NCI-H2227 treated with DMSO at 0.1 percent for 48 hours (cell line): ENCODE measurements at places on chromosomes 11 and 22.
A peak's percentile ranks its signal among the peaks of the same experiment; 100 is the strongest.

- DNase-seq = no peak
Observed at GRCh38 chr11:66706989-66707388, 22.0 kb downstream of the SPTBN2 start.

DNA sequence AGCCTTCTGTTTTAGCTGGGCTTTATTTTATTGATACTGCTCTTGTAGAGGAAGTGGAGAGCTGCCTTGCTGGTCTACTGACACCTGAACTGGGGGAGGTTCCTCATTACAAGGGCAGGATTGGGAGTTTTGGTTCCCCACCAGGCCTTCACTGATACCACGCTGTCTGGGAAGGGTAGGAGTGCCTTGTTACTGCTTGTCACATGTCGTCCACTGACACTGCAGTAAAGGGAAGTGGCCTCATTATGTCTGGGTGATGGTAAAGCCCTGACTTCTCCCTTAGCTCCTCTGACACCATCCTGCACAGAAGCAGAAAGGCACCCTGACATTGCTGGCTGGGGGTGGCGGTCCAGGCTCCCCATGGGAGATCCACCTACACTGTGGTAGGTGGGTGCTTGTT lies 38.7 kb upstream of the ELF5 start:
- no peak for DNase-seq

GRCh38 chr11:68052137-68052873 lies 13.5 kb downstream of the TCIRG1 start:
- no peak for DNase-seq

GRCh38 chr11:121933694-121934093 lies 182.3 kb downstream of the BLID start:
- DNase-seq = no peak

DNA sequence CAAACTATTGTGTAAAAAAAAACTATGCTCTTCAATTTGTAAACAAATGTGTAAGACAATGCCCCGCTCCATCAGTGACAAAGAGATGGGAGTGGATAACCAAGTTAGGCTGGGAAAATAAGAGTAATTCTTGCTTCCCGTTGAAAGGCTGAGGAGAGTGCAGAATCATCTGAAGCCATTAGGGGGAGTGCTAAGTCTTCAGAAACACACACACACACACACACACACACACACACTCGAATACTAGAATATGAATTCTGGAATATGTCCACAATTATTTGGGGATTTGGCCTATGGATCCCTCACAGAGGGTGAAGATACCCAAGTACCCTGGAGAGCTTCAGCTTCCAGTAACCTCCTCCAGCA lies 27.8 kb upstream of the ROBO3 start:
- DNase-seq = peak; percentile 64

DNA sequence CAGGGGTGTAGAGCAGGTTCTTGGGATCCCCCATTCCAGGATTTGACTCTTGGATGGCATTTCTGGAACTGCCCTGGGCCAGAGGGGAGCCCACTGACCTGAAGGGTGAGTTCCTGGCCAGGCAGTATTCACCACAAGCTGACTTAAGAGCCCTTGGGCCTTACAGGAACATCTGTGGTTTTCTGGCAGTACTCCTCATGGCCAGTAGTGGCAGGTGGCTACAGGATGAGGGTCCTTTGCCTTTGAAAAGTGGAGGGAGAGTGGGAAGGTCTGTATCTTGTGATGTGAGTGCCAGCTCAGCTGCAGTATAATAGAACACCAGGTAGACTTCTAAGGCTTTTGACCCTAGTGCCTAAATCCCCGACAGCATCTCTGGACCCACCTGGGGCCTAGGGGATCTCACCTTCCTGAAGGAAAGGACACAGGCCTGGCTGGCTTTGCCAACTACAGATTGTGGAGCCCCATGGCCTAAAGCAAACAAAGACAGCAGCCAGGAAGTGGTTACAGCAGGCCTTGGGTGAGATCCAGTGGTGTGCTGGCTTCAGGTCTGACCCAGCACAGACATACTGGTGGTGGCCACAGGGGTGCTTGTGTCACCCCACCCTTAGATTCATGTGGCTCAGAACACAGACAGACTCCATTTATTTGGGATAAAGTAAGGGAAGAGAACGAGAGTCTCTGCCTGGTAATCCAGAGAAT lies 9.0 kb downstream of the OR51S1 start:
- DNase-seq = no peak

GRCh38 chr22:36358533-36359469 lies 29.0 kb downstream of the MYH9 start:
- DNase-seq = no peak

DNA sequence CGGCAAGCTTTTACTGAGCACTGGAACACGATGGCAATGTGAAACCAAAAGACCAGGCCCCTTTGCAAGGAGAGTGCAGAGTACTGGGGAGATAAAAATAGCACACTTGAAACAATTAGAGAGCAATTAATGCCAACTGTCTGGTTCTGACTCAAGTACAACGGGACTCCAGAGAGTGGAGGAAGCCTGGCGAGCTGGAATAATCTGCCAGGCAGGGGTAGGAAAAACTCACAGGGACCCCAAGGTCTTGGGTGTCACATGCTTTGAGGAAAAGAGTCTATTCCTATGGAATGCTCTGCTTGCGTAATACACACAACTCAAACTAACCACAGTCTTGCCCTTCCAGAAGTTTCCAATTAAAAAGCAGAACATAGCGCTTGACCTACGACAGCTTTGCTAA lies 113.0 kb upstream of the CLMP start:
- peak; percentile 92 for DNase-seq

DNA sequence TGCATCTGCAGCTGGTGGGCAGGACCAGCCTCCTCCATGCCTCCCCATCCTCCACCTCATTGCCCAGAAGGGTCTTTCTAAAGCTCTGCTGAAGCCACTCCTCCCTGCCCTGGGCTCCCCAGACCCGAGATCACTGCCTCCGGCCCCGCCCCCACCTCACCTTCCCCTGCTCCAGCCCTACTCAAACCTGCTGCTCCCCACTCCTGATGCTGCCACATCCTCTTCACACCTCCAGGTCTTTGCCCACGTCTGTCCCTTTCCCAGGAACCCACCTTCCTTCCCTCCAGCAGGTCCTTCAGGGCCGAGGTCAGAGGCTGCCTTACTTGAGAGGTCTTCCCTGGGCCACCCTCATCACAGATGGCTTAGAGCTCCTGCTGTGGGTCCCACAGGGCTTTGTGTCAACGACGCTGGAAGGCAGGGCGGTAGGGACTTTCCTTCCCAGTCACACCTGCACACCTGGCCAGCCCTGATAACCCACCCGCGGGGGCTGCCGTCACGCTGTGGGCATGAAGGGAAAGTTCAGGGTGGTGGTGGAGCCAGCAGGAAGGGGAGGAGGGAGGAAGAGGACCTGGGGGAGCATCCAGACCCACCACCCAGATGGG lies 11.9 kb downstream of the WNT7B start:
- no peak for DNase-seq

DNA sequence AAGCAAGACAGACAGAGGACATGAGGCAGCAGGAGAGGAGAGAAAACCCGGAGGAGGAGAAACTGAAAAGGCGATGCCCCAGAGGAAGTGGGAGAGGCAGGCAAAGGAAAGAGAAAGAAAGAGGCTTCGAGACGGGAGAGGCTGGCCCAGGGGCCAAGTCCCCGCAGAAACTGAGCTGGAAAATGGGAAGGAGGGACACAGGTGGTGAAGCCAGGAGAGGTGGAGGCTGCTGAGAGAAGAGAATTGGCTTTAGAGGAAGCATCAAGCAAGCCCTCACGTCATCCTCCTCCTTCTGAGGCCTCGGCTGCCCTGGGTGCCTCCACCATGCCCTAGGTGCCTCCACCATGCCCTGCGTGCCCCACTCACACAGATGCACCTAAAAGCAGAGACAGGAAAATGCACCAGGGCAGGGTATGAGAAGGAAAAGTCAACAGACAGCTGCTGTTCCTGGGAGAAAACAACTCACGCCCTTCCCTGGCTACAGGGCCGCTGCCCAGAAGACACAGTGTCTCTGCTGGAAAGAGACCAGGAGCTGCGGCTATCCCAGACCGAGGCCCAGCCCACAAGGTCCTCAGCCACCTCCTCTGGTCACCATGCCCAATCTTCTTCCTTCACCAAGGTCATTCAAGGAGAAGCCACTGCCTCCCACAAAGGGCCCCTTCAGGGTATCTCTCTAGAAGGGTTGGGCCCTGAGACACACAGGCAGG lies 14.3 kb downstream of the FXYD6 start:
- no peak for DNase-seq

GRCh38 chr11:68270196-68271022 lies 1.4 kb downstream of the C11orf24 start:
- DNase-seq = no peak

GRCh38 chr11:99192716-99193115 lies 172.0 kb downstream of the CNTN5 start:
- no peak for DNase-seq

- DNase-seq = no peak
Observed at GRCh38 chr11:3341298-3341697, 37.6 kb downstream of the ZNF195 start.

- no peak for DNase-seq
Observed at GRCh38 chr11:34140149-34140548, 34.7 kb downstream of the NAT10 start.

GRCh38 chr22:22703715-22704114 lies 59.3 kb downstream of the GGTLC2 start:
- DNase-seq = no peak

GRCh38 chr11:121311373-121311772 lies 18.8 kb downstream of the SC5D start:
- no peak for DNase-seq

DNA sequence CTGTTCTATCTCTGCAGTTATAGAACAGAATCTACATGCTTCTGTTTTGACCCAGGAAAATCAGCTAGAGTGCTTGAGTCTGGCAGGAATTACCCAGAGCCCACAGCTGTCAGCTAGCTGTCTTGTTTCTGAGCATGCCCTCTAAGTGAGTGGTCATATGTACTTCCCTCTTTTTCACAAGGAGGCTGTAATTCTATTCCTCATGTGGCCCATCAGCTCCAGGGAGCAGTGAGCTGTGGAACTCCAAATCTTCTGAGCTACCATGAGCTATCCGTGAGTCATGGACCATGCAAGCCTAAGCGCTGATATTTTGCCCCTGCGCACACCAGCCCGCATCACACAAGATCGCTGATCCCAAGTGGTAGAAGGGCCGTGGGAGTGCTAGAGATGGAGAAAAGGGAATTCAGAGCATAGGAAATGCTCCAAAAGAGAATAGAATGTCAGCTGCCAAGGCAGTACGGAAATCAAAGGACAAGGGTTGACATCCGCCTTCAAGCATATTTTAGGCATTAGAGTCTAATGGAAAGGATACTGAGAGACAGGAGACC lies 5.4 kb downstream of the FJX1 start:
- no peak for DNase-seq

DNA sequence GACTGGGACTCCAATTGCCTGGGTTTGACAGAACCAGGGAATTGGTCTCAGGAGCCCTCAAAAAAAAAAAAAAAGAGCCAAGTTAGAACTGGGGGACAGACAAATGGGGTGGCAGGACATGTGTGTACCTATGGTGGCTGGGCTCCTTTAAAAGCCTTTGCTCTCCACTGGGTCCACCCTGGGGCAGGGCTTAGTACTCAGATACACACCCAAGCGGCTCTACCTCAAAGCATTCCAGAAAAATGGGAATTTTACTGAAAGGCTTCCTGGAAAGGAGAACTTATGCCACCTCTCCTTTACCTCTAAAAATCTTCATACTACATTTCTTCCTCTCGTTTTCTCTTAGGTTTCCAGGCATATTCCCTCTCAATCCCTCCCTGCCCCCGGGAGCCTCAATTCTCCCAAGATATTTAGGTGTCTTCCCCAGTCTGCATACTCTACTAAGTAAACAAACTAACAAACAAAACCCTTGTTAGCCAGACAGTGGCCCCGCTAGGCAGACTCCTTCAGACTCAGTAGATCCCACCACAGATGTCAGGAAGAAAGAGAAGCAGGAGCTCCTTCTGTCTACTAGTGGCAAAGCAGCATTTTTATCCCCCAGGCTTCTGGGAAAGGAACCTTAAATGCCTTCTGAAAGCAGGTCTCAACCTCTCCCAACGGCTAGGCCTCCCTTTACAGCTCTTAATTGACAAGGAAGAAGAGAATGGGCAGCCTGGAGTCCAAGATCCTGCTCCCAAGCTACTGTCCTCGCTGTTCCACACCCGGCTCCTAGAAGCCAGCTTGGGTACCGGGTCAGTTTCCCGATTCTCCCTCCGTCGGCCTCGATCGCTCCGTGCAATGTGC lies 653 bp downstream of the PCSK7 start:
- DNase-seq = no peak

- no peak for DNase-seq
Observed at GRCh38 chr11:88384004-88384668, 46.6 kb upstream of the CTSC start.

GRCh38 chr11:45662665-45663485 lies 2.5 kb downstream of the CHST1 start:
- DNase-seq = peak; percentile 45

- no peak for DNase-seq
Observed at GRCh38 chr11:98277251-98277912, 743.4 kb upstream of the CNTN5 start.

DNA sequence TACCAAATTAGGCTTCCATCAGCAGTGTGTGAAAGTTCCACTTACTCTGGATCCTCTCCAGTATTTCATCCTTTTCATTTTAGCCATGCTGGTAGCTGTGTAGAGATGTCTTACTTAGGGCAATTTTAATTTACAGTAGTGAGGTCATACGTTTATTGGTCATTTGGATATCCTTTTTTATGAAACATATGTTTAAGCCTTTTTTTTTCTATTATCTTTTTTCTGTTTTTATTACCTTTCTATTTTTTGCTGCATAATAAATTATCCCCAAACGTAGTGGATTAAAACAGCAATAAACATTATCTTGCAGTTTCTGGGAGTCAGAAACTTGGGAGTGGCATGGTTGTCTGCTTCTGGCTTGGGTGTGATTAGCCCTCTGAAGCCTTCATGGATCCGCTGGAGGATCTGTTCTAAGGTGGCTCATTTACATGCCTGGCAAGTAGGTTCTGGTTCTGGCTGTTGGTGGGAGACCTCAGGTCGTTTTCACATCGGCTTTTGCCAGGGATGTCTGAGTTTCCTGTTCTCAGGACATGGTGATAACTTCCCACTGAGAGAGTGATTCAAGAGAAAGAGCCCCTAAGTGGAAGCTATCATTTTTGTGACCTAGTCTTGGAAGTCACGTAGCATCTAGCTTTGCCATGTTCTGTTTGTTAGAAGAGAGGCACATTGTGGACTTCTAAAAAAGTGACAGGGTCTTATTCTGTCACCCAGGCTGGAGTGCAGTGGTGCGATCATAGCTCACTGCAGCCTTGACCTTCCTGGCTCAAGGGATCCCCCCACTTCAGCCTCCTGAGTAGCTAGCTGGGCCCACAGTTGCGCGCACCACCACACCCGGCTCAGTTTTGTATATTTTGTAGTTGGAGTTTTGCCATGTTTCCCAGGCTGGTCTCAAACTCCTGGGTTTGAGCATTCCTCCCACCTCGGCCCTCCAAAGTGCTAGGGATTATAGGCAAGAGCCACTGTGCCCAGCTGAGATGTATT lies 38.6 kb downstream of the PPP6R3 start:
- no peak for DNase-seq

DNA sequence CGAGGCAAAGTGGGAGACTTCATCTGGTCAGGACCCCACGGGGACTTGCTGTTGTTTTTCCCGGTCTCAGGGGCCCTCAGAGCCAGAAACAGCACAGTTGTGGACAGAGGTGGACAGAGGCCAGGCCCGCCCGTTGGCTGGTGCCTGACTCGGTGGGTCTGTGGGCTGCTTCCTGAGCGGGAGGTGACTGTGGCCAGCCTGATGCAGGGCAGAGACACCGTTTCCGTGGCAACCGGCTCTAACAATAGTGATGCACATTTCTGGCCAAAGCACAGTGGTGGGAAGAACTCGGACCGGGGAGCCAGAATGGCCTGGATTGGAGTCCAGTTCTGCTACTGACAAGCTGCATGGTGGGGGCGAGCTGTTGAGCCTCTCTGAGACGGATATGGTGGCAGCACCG lies 58.7 kb upstream of the ATXN10 start:
- DNase-seq = no peak

GRCh38 chr22:35475545-35475944 lies 65.1 kb upstream of the RASD2 start:
- no peak for DNase-seq
